ENCODE measurements at places on chromosomes 2 and 18.

DNA sequence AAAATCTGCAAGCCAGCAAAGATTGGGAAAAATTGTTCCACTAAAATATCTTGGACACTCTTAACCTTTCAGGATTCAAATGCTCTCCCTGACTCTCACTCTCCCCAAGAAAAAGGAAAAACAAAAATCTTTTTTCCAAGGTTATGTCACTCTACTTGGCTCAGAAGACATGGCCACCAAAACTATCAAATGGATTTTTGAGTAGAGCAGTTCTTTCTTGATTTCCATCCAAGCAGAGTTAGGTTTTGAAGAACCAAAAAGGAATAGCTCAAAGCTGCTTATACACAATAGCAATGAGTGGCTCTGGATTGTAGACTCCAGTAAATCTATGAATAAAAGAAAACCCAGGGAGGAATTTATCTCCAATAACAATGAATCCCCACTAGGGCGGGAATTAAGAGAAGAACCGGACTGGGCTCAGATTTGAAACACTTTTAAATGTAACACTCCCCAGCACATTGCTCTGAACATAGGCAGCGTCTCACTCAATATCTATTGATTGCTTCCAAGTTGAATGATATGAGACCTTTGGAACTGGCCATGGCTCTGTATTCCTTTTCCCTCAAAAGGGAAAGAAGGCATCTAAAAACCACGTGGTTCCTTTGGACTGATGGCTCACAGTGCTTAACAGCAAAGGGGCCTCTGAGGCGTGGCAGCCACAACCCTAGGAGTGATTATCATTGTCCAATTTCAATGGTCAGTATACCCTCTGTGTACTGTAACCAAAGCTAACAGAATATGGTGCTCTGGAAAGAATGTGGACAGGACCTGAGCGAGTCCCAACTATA is 68.3 kb downstream of the SPRED2 start:
- no peak for DNase-seq

DNA sequence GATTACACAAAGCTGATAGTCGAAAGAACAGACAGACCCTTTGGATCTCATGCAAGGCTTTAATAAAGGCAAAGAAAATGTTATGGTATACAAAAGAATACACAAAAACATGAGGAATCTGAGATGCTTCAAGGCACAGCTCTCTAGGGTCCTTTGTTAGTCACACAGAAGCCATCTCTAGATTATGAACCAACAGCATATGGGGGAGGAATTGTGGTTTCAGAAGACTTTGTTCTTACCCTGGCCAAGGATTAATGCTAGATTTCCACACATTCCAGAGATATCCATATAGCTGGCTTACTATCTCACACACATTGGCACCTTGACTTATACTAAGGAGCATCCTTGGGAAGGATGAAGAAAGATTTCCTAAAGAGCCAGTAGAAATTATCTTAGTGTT is 206.1 kb downstream of the GULP1 start:
- DNase-seq = no peak

- peak; percentile 34 for DNase-seq
Measured at GRCh38 chr18:75727456-75727855, 300.0 kb upstream of the SMIM21 start.

DNA sequence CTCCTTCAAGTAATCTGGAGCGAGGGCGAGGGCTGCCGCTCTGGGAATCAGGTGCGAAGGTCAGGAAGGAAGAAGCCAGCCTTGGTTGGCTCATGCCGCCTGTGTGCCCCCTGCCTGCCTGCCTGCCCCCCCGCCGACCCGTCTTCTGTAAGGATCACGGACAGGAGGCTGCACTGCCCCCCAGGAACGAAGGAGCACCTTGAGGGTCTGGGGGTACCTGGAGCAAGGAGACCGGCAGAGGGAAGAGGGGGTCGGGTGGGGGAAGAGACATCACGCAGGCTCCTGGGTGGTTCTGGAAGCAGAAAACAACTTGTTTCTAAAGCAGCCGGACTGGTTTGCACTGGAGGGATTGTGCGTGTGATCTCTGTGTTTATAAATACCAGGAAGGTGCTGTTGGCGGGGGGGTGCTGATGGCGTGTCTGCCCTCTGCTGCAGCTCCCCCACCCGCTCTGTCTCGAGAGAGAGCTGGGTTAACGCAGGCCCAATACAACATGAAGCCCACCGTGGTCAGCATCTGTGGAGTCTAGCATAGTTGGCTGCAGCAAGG is 1.7 kb downstream of the FOSL2 start:
- no peak for DNase-seq

DNA sequence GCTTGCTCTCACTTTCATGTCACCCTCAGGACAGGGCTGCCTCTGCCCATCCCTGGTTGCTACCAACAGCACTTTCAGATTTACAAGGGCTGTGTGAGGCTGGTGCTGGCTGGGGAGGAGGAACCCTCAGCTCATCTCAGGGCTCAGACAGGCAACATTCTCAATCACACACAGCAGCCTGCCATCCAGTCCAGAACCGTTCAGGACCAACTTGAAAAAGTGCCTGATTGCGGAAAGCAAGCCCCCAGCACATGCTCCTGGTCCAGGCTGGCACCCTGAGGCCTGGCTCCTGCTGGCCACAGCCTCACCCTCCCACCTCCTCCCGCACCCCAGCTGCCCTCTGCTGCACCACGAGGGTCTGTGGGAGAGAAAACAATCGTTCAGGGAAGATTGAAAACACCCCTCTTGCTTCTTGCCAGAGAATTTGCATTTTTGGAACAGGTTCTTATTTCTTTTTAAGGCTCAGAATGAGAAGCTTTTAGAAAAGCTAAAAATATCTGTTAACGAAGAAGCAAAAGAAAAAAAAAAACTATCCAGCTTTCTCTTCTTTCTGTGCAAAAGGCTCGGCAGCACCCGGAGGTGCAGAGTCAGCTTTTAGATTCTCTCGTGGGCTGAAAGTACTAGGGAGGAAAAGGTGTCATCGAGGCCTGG is 403.8 kb upstream of the ID2 start:
- no peak for DNase-seq

DNA sequence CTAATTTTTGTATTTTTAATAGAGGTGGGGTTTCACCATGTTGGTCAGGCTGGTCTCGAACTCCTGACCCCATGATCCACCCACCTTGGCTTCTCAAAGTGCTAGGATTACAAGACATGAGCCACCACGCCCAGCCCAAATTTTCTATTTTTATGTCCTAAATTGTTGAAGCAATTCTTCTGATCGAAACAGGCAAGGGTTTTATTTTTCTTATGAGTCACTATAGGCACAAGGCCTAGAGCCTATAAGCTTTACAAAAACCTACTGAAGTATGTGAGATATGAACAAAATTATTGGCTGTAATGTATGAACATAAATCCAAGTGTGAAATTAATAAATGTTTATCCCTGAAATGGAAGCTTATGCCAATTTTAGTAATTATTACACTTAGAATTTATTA is 464.2 kb upstream of the NRP2 start:
- DNase-seq = no peak
